ENCODE measurements at places on chromosomes 3 and 15.

GRCh38 chr15:99651023-99651807 is 82.0 kb downstream of the LYSMD4 start:
- DNase-seq = no peak

- DNase-seq = no peak
Observed at GRCh38 chr3:50202353-50203112, 2.5 kb upstream of the SLC38A3 start.

DNA sequence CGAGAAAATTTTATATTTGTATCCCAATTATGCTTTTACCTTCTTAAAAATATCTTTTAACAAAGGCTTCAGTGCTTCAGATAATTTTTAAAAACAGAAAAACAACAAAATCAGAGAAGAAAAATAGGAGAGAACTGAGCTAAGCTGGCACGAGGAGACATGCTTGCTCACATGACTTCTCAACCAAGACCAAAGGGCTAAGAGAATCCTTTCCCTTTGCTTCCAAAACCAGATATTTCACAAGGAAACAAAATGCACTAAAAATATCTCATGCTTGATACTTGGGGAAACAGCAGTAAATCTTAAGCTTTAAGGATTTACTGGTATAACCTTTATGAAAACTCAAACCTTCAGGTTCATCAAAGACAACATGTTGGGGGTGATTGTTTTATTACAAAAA is 58.4 kb downstream of the CAPN7 start:
- no peak for DNase-seq

GRCh38 chr15:63503739-63504246 is 600 bp upstream of the USP3 start:
- peak; percentile 87 for DNase-seq

DNA sequence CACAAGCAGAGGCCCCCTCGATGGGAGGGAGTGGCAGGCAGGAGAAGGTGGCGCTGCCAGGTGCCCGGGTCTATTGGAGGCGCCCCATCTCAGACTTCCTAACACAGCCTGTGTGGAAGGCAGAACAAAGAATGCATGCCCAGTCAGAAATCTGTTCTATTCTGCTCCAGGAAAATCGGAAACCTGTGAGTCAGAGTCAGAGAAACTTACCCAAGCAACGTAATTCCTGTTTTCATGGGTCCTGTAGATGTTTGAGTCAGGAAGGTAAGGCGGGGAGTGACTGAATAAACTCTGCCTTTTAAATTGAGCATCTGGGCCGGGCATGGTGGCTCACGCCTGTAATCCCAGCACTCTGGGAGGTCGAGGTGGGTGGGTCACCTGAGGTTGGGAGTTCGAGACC is 13.7 kb downstream of the MAP6D1 start:
- no peak for DNase-seq

GRCh38 chr15:46316024-46316423 is 681.2 kb downstream of the SQOR start:
- DNase-seq = no peak

GRCh38 chr3:94665922-94666321 is 603.1 kb downstream of the NSUN3 start:
- no peak for DNase-seq

GRCh38 chr3:54283470-54283869 is 161.1 kb downstream of the CACNA2D3 start:
- no peak for DNase-seq

DNA sequence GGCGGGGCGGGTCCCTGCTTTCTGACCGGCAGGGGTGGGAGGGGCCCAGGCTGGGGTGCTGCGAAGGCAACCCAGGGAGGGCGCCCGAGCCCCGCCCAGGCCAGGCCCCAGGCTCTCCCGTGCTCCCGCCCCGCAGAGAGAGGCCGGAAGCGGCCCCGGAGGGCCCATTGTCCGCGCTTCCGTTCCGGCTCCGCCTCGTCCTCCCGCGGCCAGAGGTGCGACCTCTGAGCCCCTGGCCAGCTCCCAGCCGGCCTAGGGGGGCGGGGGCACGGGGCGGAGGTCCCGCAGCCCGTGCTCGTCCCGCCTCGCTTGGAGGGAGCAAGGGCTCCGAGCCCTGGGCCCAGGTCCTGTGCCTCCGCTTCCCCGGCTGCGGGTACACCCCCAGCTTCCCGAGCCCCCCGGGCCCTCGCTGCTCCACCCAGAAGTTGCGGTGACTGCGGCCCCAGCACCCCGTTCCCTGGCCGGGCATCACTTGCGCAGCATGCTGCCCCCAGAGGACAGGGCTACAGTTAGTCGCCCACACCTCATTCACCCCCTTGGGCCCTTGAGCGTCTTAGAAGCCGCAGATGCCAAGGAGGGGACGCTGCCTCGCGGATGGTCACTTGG is 20.4 kb upstream of the PLXND1 start:
- DNase-seq = peak; percentile 97

DNA sequence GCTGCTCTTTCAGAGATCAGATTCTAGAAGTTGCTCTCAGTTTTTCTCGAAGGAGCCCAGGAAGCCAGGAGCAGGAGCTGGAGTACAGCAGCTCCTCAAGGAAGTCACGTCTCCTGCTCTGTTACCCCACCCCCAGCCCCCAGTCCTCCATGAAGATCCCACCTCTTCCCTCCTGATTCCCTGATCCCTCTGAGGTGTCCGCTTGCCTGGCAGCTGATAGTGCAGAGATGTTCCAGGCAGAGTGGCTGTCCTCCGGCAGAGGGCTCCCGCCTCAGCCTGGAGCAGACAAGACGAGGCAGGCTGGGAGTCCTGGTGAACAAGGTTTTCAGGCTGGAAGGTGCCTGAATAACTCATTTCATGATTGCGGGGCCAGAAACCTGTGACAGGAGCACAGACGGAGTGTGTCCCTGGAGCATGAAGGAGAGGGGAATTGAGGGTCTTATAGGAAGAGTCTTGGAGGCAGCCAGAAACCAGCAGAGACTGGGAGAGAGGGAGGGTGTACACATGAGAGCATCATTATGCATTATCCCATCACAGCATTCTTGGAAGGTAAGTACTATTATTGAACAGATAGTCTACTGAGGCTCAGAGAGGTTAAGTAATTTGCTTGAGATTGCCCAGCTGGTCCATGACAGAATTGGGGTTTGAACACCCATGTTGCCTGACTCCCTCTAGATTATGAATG is 1.2 kb downstream of the HRH1 start:
- peak; percentile 79 for DNase-seq

GRCh38 chr3:52308308-52308707 is 7.8 kb upstream of the DNAH1 start:
- no peak for DNase-seq

DNA sequence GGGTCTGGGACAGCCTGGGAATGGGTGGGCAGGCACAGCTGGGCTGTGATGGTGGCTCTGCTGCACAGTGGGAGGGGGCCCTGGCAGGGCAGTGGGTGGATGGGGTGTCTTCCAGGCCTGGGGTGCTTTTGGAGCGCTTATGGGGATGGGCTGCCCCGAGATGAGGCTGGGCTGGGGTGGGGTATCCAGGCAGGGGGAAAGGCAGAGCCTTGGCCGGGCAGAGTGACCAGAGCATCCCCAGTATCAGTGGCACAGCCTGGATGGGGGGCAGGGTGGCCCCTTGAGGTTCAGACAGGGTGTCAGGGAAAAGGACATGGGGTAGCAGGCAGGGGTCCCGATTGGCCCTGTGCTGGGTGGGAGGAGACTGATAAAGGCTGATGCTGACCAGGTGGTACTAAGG is 26.6 kb downstream of the HDAC11 start:
- DNase-seq = no peak

DNA sequence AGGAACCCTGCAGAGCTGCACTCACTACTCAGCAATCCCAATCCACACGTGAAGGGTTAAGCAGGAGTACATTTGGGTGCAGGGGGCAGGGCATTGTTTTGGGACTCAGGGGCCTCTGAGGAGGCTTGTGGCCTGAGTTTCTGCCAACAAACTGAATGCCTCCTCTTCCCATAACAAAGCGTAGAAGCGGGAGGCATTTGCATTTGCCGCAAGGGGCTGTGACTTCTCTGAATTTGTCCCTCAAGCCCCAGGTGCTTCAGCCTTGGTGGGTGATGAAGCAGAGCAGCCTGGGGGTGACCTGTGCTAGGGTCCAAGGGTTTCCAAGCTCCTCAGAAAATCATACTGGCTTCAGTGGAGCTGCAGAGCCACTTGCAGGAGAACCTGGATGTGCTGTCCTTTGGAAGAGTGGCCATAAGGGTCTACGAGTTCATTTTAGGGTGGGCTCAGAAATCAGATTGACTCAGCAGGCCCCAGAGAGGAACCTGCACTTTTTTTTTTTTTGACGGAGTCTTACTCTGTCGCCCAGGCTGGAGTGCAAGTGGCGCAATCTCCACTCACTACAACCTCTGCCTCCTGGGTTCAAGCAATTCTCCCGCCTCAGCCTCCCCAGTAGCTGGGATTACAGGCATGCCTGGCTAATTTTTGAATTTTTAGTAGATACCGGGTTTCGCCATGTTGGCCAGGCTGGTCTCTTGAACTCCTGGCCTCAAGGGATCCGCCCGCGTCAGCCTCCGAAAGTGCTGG is 1.4 kb upstream of the RPSA start:
- no peak for DNase-seq

- peak; percentile 41 for DNase-seq
Observed at GRCh38 chr3:8734137-8734878, 706 bp downstream of the CAV3 start.

GRCh38 chr3:47605652-47606051 is 27.0 kb upstream of the CSPG5 start:
- DNase-seq = no peak

DNA sequence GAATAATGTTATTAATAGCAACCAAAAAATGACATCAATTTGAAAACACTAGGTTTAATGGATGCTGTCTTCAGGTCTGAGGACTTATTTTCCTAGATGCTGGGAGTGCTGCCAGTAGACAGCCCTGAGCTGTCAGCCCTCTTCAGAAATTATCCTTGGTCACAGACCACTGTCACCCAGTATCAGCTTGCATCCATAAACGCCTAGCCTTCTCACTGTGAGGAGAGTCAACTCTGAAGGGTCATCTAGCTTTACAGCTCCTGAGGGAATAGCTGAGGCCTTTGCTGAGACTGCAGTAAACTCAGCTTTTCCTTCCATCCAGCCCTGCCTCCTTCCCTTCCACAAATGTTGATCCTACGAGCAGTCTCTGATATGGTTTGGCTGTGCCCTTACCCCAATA is 19.4 kb upstream of the MNS1 start:
- DNase-seq = no peak

GRCh38 chr3:197936819-197937384 is 13.1 kb upstream of the RPL35A start:
- DNase-seq = no peak

- DNase-seq = no peak
Observed at GRCh38 chr3:49771340-49771938, 14.9 kb downstream of the IP6K1 start.

DNA sequence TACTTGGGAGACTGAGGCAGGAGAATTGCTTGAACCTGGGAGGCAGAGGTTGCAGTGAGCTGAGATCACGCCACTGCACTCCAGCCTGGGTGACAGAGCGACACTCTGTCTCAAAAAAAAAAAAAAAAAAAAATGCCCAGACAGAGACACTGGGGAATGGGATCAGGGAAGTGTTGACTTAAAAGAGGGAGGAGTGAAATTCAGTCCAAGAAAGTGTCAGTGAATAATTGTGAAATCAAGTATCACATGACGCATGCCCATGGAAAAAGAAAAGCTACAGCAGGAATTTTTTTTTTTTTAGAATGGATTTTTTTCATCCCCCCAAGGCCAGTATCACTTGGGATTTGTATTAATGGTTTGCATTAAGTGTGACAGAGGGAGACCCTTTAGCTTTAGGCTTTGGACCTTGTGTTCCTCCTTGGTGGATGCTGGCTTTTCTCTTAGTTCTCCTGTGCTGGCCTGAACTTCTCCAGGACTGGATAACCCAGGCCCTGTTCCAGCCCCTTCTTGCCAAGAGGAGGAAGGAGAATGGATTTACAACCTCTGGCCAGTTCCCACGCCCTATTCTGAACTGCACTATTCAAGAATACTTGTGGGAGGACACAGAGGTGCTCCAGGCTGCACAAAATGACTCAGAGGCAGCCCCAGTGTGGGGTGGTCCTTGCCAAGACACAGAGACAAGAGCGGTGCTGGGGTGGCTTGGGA is 36.7 kb upstream of the ZNF774 start:
- DNase-seq = peak; percentile 68

DNA sequence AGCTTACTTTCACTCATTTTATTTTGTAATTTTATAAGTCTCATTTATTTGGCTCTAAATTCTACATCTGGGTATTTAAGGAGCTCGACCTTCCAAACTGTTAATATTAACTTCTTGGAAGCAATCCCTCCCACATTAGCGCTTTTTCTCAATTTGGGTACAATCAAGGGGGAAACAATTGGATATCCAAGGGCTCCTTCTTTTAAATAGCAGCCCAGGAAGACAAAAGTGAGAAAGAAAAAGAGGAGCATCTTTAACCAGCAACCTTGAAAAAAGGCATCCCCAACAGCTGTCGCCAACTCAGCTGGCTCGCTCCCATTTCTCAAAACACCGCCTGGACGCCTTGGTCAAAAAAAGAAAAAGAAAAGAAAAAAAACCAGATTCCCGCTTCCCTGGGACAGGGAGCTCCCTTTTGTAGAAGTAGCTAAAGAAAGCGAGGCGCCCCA is 873 bp downstream of the C3orf70 start:
- DNase-seq = no peak

DNA sequence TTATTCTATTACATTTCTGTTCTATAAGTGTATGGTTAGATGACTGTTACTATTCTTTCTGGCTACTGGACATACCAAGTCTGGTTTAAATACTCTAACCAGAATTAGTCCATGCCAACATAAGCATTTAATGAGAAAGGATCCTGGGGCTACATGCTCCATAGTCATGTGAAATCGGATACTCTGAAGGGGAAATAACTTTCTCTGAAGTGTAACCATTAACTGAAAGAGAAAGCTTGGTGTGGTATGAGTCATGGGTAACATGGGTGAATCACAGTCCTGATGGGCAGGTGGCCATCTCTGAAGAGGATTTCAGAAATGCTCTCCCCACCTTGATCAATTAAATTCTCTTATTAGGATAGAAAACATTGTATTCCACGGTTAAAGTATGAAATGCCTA is 69.4 kb downstream of the FHIT start:
- no peak for DNase-seq

DNA sequence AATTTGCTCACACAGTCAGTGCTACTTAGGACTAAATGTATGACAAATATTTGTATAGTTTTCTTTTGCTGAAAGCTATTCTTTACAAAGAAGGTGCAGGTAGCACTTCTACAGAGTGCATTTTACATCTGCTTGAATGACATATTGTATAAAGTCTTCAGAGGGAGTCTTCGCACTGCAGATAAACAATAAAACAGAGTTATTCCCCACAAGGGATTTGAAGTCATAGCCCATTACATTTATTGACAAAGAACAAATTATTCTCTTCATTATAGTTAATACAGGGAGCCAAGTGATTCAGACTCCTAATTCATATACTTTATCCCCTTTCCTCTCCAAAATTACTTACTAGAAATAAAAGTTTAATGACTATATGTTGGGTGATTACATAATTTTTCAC is 529.7 kb downstream of the EDEM1 start:
- DNase-seq = no peak

DNA sequence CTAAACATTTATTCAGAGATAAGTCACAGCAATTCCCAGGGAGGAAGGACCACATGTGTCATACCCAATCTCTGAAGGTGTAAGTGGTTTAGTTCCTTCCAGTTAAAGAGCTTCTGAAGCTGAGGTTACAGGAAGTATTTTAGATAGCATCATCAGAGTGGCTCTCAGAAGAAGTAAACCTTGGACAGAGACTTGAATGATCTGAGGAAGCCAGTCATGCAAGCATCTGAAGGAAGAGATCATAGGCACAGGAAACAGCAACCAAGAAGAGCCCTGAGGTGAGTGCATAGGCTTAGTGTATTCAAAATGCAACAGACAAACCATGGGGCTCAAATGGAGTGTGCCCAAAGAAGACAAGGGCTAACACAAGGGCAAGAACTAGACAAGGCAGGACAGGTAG is 210.3 kb downstream of the ULK4 start:
- no peak for DNase-seq

GRCh38 chr3:86996261-86996955 is 5.5 kb upstream of the VGLL3 start:
- no peak for DNase-seq
